ENCODE measurements at places on chromosomes 2 and 18. TPM values are rescaled to one million over a fixed set of nuclear protein-coding genes. Genes with fewer than 3 reads are reported as not detected.

DNA sequence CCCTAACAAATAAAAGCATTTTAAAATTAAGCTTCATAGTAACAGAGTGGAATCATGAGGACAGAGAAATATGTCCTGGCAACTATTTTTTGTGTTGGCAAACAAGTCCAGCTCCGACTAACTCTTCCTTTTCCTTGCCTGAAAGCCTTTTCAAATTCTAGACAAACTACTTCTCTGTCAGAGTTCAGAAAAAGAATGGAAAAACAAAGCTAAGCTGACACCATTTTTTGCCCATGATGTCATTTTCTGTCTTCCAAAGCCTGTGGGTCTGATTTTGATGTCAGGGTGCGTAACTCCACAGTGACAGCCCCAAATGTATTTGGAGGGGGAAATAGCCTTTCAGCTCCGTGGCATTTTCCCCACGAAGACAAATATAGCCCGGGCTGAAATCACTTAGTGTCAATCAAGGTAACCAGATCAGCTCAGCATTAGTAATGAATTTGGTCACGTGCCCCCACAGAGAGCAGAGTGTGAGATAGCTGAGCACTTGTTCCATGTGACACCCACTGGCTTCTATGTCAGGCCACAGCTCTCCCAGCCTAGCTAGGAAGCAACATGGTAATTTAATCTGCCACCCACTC is 233.0 kb upstream of the SIX2 start:
- H3K4me1 ChIP-seq, result no peaks in the 10 kb centered on the region
- H3K27me3 ChIP-seq, result peaks cover 7% of the 10 kb centered on the region
- no peak for DNase-seq
- H3K36me3 ChIP-seq, result no peaks in the 10 kb centered on the region

DNA sequence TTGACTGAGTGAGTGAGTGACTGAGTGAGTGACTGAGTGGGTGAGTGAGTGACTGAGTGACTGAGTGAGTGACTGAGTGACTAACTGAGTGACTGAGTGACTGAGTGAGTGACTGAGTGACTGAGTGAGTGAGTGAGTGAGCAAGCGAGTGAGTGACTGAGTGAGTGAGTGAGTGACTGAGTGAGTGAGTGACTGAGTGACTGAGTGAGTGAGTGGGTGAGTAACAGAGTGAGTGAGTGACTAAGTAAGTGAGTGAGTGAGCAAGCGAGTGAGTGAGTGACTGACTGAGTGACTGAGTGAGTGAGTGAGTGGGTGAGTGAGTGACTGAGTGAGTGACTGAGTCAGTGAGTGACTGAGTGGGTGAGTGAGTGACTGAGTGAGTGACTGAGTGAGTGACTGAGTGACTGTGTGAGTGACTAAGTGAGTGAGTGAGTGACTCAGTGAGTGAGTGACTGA is 11.9 kb downstream of the MAL start:
- H3K27me3 ChIP-seq, result no peaks in the 10 kb centered on the region
- peak overlapping the region; percentile 63 for H3K27ac ChIP-seq
- H3K4me3 ChIP-seq, result no peak overlapping the region
- DNase-seq, result no peak
- peaks cover 10% of the 10 kb centered on the region for H3K36me3 ChIP-seq
- H3K4me1 ChIP-seq, result peaks cover 82% of the 10 kb centered on the region

GRCh38 chr2:239002954-239003623 is 155.2 kb downstream of the TWIST2 start:
- no peaks in the 10 kb centered on the region for H3K4me1 ChIP-seq
- H3K27me3 ChIP-seq, result peaks cover 13% of the 10 kb centered on the region
- H3K4me3 ChIP-seq, result no peak overlapping the region
- no peaks in the 10 kb centered on the region for H3K36me3 ChIP-seq
- DNase-seq, result no peak

DNA sequence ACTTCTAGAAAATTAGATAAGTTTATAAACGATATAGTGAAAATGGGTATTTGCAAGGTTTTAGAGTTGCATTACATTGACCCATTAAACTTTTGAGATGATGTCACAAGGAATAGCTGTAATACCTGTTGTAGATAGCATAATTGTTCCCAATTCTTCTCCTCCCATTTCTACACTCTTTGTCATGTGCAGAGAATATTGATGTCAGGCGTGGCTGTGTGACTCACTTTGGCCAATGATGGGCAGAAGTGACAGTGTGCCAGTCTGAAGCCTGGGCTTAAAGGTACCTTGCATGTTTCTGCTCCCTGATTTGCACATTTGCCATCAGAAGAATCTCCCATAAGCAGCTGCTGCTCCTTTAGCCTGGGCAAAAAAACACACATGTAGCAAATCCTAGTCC is 26.9 kb upstream of the CCBE1 start:
- no peak overlapping the region for H3K4me3 ChIP-seq
- no peaks in the 10 kb centered on the region for H3K4me1 ChIP-seq
- peaks cover 5% of the 10 kb centered on the region for H3K27me3 ChIP-seq
- H3K27ac ChIP-seq, result no peak overlapping the region
- no peaks in the 10 kb centered on the region for H3K36me3 ChIP-seq

DNA sequence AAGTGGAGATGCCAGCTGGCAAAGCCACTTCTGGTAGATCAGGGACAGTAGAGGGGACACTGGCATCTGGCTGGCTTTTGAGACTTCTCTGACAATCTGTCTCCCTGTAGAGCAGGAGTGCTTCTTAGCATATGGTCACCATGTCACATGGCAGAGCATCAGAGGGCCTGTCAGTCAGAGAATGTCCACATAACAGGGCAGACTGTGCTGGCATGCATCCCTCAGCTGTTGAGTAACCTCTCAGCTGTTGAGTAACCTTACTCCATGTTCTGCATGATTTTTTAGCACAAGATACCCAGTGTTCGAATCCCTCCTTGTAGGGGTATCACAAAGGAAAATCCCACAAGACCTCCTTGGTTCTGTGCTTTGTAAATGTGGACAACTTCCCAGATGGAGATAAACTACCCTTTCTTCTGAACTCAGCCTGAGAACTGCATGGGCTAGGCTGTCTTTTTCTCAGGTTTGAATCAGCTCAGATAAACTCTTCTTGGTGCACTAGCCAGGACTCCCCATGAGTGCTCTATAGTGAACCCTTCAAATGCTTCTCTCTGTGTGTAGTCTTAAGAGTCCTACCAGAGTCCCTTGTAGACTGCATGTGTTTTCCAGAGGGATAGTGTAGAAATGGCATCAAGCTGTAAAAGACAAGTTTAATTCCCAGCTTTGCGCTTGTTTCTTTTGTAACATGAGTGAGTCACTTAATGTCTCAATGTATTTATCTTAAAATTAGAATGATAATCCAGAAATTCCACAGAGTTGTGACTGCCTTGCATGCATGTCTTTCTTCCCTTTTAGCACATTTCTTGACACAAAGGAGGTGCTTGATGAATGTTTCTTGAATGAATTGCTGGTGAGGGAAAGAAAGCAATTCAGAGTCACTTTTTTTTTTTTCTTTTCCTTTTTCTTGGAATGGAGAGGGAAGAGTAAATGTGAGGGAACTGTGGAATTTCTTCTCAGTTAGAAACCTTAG is 442.3 kb upstream of the HNMT start:
- H3K27ac ChIP-seq, result no peak overlapping the region
- no peaks in the 10 kb centered on the region for H3K27me3 ChIP-seq
- no peak for DNase-seq
- no peaks in the 10 kb centered on the region for H3K36me3 ChIP-seq
- H3K4me3 ChIP-seq, result no peak overlapping the region

DNA sequence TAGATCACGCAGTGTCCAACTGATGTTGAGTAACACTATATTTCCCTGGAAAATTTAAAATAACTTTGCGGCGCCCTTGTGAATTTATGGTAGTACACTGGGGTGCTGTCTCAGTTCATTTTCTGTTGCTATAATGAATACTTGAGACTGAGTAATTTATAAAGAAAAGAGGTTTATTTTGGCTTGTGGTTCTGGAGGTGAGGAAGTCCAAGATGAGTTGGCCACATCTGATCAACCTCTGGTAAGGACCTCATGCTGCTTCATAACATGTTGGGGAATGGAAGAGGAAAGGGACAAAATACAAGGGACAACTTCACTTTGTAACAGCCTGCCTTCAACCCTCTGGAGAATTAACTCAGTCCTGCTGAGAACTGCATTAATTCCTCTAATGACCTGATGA is 36.4 kb downstream of the ACTR3 start:
- no peak for DNase-seq
- H3K4me1 ChIP-seq, result peaks cover 31% of the 10 kb centered on the region
- peaks cover 37% of the 10 kb centered on the region for H3K36me3 ChIP-seq
- H3K4me3 ChIP-seq, result no peak overlapping the region
- H3K27ac ChIP-seq, result peak overlapping the region; percentile 27

- H3K27me3 ChIP-seq, result peaks cover 11% of the 10 kb centered on the region
- H3K27ac ChIP-seq, result peak overlapping the region; percentile 54
- H3K36me3 ChIP-seq, result no peaks in the 10 kb centered on the region
These were observed 3.1 kb downstream of the CCL20 start for GRCh38 chr2:227816507-227817294.

DNA sequence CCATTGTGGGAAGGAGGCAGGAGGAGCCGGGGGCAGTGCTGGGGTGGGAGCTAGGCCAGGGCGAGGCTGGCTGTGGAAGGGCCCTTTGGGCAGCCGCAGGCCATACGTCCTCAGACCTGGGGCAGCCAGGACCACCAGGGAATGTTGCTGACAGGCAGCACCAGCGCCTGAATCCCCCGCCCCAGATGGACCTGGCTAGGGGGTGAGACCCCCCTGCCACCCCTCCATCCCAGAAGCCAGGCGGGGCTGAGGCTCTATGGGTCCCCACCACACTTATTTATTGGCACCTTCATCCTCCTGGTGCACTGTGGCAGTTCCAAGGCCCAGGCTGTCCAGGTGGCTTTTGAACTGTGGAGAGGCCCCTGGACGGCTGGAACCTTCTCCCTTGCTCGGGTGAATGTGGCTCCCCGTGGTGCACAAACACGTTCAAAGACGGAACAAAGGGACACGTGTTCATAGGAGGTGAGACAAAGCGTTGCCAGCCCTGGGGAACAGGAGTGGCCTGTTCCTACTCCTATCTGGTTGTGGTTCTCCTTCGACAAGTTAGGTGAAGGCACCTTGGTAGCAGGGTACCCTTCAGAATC is 35.1 kb downstream of the RAMP1 start:
- peaks cover 32% of the 10 kb centered on the region for H3K4me1 ChIP-seq
- no peak overlapping the region for H3K27ac ChIP-seq
- H3K36me3 ChIP-seq, result no peaks in the 10 kb centered on the region
- no peak overlapping the region for H3K4me3 ChIP-seq
- DNase-seq, result no peak

GRCh38 chr18:60469387-60470100 is 97.0 kb upstream of the MC4R start:
- no peaks in the 10 kb centered on the region for H3K36me3 ChIP-seq
- H3K27ac ChIP-seq, result no peak overlapping the region
- H3K4me3 ChIP-seq, result no peak overlapping the region
- DNase-seq, result no peak
- no peaks in the 10 kb centered on the region for H3K27me3 ChIP-seq

DNA sequence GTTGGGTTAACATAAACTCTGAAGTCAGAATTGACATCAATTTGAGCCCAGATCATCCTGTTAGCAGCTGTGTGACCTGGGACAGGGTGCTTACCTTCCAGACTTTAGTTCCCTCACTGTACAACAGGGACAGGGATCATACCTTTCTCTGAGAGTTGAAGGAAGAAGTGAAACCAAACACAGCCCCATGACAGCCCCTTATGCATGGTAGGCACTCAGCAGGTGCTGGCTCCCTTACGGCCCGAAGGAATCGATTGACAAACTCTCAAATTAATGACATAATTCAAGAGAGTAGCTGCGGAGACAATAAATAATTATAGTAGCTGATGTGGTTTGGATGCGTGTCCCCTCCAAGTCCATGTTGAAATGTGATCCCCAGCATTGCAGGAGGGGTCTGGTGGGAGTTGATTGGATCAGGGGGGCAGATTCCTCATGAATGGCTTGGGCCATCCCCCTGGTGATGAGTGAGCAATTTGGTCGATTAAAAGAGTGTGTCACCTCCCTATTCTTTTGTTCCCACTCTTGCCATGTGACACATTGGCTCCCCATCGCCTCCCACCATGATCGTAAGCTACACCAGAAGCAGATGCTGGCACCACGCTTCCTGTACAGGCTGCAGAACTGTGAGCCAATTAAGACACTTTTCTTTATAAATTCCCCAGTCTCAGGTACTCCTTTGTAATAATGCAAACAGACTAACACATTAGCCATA is 72.4 kb downstream of the ODC1 start:
- no peaks in the 10 kb centered on the region for H3K36me3 ChIP-seq
- peak; percentile 61 for DNase-seq
- peak overlapping the region; percentile 28 for H3K27ac ChIP-seq
- H3K4me3 ChIP-seq, result no peak overlapping the region
- no peaks in the 10 kb centered on the region for H3K27me3 ChIP-seq
- H3K4me1 ChIP-seq, result peaks cover 75% of the 10 kb centered on the region

DNA sequence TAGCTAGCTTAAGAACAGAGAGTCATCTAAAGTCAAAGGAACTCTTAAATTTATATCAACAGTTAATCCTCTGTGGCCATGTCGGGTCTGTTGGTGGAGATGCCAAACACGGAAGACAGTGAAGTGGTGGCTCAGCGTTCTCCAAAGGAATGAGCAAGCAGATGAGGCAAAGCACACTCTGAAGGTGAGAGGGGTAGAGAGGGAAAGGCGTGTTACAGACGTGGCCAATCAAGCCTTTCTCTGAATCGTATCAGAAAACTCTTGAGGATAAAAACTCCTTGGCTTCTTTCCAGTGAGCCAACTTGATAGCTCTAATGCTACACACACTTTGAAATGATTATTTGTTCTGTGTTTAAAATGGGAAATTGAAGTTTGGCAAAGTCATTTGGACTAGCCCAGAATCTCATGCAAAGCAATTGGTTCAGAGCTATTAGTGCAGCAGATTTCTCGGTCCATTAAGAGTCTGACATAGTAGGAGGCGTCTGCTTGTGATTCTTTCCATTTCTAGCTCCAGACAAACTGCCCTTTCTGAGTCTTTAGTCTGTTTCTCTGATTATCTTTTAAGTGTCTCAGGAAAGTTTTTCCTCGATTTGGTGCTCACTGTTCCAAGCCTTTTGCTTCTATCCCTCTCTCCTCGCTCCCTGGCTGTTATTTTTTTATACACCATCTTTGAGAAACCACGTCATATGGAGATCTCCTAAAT is 57.5 kb upstream of the CPO start:
- H3K36me3 ChIP-seq, result peaks cover 2% of the 10 kb centered on the region
- H3K27me3 ChIP-seq, result no peaks in the 10 kb centered on the region
- H3K4me1 ChIP-seq, result no peaks in the 10 kb centered on the region
- DNase-seq, result no peak

ALLC gene
- not detected for total RNA-seq

XDH gene
- not detected for total RNA-seq

STPG4 gene
- total RNA-seq, result not detected

DLGAP1 gene
- not detected for total RNA-seq
